ENCODE measurements at places on chromosomes 13 and 19.

DNA sequence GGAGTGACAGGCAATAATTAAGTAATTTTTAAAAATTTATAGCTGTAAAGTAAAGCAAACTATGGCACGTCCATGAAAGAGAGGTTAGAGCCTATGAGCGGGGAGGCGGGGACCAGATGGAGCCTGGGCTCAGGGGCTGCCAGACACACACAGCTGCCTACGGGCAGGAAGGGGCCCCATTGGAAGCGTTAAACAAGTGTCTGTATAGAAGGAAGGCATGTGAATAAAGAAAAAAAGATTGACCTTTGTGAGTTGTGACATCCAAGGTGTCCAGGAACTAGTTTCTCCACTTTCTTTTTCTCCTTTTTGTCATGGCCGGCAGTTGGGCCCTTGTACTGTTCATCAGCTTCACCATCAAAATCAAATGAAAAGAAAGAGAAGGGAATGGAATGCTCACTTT, 56.8 kb downstream of the LRCH1 start:
- DNase-seq: no peak

DNA sequence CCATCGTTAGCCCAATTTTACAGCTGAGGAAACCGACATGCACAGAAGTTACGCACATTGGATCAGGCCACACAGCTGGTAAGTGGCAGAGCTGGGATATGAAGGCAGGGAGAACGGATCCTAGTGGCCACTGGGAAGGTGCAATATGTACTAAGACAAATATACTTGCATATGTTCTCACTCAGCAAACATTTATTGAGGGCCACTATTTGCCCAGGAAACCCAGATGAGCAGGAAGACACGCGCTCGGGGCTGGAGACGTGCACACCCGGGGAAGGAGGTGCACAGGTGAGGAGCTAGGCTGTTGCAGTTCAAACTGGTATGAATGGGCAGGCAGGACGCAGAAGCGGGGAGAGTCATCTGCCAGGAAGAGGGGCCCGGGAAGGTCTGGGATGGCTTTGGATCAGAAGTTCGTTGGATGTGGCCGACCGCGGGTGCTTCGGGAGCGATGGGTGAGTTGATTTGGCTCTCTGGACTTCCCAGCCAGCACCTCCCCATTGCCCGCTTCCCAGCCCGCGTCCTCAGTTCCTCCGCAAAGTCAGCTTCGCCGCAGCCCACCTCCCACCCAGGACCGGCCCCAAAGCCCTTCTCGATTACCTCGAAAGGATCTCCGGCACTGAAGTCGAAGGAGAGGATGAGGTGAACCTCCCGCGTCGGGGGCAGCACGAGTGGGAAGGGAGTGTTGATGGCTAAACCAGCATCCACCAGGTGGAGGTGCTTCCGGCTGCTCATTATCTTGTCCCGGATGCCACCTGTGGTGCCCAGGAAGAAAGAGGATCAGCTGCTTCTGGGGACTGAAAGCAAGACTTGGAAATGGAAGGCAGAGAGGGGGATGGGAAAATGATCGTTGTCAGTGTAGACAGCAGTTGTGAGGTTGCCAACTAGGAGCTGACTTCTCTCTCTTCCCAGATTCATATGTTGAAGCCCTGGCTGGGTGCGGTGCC, 17.8 kb upstream of the CABP5 start:
- DNase-seq: no peak

GRCh38 chr19:1501200-1501595, 10.2 kb downstream of the REEP6 start:
- no peak for DNase-seq

DNA sequence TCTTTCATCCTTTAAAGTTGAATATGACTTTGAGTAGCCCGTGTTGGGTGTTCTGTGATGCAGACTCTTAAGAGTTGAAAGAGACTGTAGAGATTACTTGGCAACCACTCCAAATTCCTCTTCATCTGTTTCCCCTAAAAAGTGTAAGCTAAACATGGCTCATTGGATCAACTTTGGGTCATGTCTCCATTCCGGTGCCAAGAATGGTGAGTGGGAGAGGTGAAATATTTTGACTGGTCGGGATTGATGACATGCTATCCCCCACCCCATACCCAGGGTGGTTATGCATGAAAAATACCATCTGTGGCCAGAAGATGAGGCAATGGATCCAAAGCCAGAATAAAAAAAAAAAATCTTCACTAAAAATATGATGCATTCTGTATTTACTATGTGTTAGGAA, 281.3 kb upstream of the SOX21 start:
- no peak for DNase-seq

DNA sequence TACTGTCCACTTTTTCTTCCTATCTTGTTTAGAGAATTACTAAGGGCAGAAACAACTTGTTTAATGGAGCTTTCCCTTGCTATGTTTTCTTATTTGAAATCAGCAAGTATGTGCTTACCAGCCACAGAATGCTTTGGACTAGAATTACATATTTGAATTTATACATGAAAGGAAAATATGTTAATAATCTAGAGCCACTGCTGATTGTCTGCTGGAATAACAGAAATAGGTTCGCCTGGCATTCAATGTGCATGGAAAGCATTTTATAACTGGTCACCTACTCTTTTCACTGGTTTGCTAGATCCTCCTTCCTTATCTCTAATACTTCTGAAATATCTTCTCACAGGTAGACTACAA, 8.0 kb downstream of the EFNB2 start:
- DNase-seq: no peak

DNA sequence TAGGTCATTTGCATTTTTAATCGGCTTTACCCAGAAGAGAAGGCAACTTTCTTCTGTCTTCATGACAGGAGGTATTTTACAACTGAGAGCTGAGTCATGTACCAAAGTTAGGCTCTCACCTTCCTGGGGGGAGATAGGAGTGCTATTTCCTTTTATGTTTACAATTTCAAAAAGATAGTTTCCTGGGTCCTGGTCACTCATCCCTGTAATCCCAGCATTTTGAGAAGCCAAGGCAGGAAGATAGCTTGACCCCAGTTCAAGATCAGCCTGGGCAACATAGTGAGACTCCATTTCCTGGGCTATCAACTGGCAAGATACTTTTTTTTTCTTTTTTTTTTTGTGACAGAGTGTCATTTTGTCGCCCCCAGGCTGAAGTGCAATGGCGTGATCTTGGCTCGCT, 7.6 kb downstream of the LYPD3 start:
- DNase-seq: no peak

DNA sequence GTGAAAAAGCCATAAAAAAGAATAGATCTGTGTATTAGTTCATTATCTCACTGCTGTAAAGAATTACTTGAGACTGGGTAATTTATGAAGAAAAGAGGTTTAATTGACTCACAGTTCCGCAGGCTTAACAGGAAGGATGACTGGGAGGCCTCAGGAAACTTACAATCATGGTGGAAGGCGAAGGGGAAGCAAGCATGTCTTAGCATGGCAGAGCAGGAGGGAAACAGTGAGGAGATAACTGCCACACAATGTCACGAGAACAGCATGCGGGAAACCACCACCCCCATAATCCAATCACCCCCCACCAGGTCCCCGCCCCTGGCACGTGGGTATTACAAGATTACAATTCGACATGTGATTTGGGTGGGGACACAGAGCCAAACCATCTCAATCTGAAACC, 39.1 kb upstream of the EEF1AKMT1 start:
- DNase-seq: no peak

Data from NCI-H1436 treated with DMSO at 0.1 percent for 48 hours (cell line).